Osteocyte (in vitro differentiated cells): ENCODE measurements at places on chromosomes 7 and 10. TPM values are rescaled to one million over a fixed set of nuclear protein-coding genes. Genes with fewer than 3 reads are reported as not detected.

DNA sequence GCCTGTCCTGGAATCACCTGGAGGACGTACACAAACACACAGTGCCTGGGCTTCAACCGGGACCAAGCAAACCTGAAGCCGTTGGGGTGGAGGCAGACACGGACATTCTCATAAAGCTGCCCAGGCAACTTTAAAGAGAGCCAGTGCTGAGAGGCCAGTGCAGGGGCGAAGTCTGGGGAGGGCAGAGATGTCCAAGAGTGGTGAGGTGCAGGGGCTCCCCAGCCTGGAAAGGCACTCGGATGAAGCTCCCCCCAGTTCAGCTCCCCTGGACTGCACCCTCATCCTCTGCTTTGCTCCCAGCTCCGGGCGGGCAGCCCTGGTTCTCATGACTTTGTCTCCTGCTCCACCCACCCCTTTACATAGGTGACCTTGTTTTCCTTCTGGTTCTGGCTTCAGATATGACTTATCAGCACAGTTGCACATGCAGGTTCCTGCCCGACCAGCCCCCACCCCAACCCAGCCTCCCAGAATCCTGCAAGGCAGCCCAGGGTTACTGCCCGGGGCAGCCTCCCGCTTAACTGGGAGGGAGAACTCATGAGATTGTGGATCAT, 60.8 kb upstream of the EEPD1 start:
- no peaks in the 10 kb centered on the region for H3K36me3 ChIP-seq
- no peak for DNase-seq
- H3K27ac ChIP-seq, result no peak overlapping the region
- H3K4me1 ChIP-seq, result no peaks in the 10 kb centered on the region
- no peak overlapping the region for H3K4me3 ChIP-seq

DNA sequence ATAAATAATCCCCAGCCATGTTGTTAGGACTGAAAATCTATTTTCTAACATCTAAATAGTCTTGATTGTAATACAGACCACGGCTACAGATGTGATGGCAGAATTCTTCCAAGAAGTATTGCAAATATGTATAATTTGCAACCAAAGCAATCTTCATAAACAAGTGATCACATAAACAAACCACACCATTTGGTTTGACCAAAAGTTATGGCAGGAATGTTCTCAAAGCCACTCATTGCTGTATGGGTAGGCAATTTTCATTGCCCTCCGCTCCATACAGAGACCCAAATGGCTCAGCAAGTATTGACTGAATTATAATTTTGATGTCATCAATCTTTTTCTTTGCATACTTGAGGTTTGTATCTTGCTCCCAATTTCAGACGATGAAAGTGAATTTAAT, 19.0 kb upstream of the RHOBTB1 start:
- no peaks in the 10 kb centered on the region for H3K36me3 ChIP-seq
- peak overlapping the region; percentile 85 for H3K27ac ChIP-seq
- H3K4me1 ChIP-seq, result peaks cover 37% of the 10 kb centered on the region
- no peak overlapping the region for H3K4me3 ChIP-seq
- no peaks in the 10 kb centered on the region for H3K27me3 ChIP-seq
- DNase-seq, result no peak

TEX47 gene
- not detected in 2 replicates for total RNA-seq

GRCh38 chr10:10043083-10043482, 974.6 kb upstream of the CELF2 start:
- no peaks in the 10 kb centered on the region for H3K27me3 ChIP-seq
- H3K36me3 ChIP-seq, result no peaks in the 10 kb centered on the region
- H3K4me1 ChIP-seq, result peaks cover 8% of the 10 kb centered on the region
- H3K27ac ChIP-seq, result no peak overlapping the region
- no peak for DNase-seq

PKD2L1 gene
- not detected in 2 replicates for total RNA-seq

MET gene
- 55.4 and 59.4 TPM in 2 replicates for total RNA-seq

GRCh38 chr10:20809631-20810030, 87.5 kb downstream of the NEBL start:
- peaks cover 7% of the 10 kb centered on the region for H3K27me3 ChIP-seq
- DNase-seq, result no peak
- H3K27ac ChIP-seq, result no peak overlapping the region
- no peaks in the 10 kb centered on the region for H3K4me1 ChIP-seq
- H3K4me3 ChIP-seq, result no peak overlapping the region

DNA sequence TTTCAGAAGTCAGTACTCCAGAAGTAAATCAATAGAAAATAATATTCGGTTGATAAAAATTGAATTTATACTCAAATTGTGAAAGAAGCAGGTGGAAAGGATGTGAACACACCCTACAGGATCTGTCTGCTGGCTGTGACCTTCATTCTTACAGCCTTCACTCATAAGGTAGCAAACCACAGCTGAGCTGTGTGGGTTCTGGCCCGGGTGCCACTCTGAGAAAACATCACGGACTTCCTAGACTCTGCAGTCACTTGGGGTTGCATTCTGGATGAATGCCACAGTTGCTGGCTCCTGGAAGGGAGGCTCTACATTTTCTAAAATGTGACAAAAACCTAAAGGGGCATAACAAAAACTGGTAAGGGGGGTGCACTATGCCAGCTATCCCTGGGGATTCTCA, 36.0 kb upstream of the ABLIM1 start:
- H3K4me3 ChIP-seq, result no peak overlapping the region
- H3K36me3 ChIP-seq, result peaks cover 2% of the 10 kb centered on the region
- DNase-seq, result no peak

DNA sequence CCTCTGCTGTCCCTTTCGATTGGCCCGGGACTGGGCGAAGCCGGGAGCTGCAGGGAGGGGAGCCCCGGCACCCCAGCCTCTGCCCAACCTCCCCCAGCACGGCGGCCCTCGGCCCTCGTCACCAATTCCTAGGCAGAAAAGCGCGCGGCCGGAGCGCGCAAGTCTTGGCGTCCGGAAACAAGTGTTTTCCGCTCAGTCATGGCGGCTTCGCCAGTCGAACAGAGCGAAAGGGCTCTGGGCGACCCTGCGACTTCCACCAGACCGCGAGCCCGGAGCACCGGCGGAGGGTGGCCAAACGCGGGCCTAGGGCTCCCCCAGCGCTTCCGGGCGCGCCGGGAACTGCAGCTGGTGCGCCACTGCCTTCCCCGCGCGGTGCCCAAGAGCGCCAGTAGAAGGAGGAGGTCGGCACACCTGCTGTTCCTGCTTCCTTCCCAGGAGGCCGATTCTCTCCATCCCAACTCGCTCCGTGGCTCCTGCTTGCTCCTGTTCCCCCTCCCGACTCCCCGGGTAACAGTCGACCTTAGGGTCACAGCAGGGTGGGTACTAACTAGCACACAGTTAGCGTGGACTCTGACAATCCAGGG, 729.9 kb downstream of the ZWINT start:
- H3K4me3 ChIP-seq, result peak overlapping the region; percentile 80
- peak overlapping the region; percentile 27 for H3K27ac ChIP-seq
- H3K4me1 ChIP-seq, result peaks cover 23% of the 10 kb centered on the region
- peak; percentile 91 for DNase-seq
- H3K36me3 ChIP-seq, result no peaks in the 10 kb centered on the region
- H3K27me3 ChIP-seq, result peaks cover 51% of the 10 kb centered on the region

DNA sequence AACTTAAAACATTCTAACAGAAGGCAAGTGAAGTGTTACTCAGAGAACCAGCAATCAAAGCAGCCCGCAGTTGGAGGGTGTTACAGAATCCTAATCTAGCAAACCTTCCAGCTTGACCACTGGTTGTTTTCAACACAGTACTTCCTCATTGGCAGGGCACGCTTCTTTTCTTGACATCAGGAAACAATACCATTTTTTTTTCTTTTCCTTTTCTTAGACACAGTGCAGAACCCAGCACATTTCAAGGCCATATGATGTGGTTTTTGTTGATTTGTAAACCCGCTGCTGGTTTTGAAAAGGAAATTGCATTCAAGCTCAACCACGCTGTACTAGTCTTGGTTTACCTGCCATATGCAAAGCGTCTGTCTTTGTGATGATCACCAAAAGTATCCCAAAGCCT, 33.4 kb downstream of the RHOBTB1 start:
- peaks cover 40% of the 10 kb centered on the region for H3K4me1 ChIP-seq
- H3K4me3 ChIP-seq, result no peak overlapping the region
- peak overlapping the region; percentile 6 for H3K27ac ChIP-seq
- H3K36me3 ChIP-seq, result peaks cover 36% of the 10 kb centered on the region
- no peaks in the 10 kb centered on the region for H3K27me3 ChIP-seq
- DNase-seq, result no peak

ZNF487 gene
- 3.6 and 6.3 TPM in 2 replicates for total RNA-seq

MEIG1 gene
- total RNA-seq, result 1.0 TPM in 1 of 2 replicates, not detected in the other

GRCh38 chr10:43218206-43218950, 48.5 kb downstream of the RASGEF1A start:
- H3K36me3 ChIP-seq, result no peaks in the 10 kb centered on the region
- DNase-seq, result no peak
- peaks cover 37% of the 10 kb centered on the region for H3K27me3 ChIP-seq
- peaks cover 8% of the 10 kb centered on the region for H3K4me1 ChIP-seq
- no peak overlapping the region for H3K27ac ChIP-seq

GRCh38 chr10:83214136-83214535, 925.2 kb upstream of the GHITM start:
- no peaks in the 10 kb centered on the region for H3K4me1 ChIP-seq
- no peak overlapping the region for H3K4me3 ChIP-seq
- peaks cover 4% of the 10 kb centered on the region for H3K27me3 ChIP-seq
- DNase-seq, result no peak
- H3K27ac ChIP-seq, result no peak overlapping the region

SLC18A3 gene
- 0.32 and 0.34 TPM in 2 replicates for total RNA-seq

DNA sequence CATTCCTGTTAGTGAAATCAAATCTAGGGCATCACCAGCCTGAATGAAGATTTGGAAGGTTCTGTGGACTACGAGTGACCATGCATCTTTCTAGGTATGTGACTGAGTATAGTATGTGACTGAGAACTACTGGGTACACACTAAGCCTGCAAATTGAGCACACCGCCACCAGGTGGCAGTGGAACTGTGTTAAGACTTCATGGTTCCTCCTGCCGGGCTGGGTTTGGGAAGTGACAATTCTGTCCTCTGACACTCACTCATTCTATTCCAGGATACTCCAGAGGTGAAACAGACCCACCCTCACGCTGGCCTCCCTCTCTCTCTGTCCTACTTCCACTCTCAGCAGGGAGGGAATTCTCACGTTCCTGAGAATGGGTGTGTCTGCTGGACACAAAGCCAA, 84.0 kb upstream of the TMEM248 start:
- H3K27me3 ChIP-seq, result no peaks in the 10 kb centered on the region
- H3K36me3 ChIP-seq, result no peaks in the 10 kb centered on the region
- DNase-seq, result no peak
- no peak overlapping the region for H3K27ac ChIP-seq
- no peaks in the 10 kb centered on the region for H3K4me1 ChIP-seq

DNA sequence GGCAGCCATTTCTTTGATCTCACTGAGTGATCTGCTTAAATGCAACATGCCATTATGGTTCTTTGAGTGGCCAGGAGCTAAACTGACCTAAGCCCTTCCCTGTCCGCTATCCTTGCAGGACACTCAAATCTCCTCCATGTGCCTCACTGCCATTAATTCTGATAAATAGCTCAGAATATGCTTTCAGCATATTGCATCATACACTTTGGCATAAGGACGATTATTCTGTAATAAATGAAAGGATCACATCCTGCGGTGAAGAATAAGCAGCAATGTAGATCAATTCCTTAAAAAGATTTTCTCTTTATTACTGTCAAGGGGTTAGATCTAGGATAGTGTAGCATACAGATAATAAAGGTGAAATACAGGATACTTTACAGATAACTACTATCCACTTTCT, 231.8 kb upstream of the CTBP2 start:
- H3K36me3 ChIP-seq, result no peaks in the 10 kb centered on the region
- DNase-seq, result no peak
- no peak overlapping the region for H3K27ac ChIP-seq
- H3K4me3 ChIP-seq, result no peak overlapping the region
- no peaks in the 10 kb centered on the region for H3K4me1 ChIP-seq
- peaks cover 21% of the 10 kb centered on the region for H3K27me3 ChIP-seq

PNLIP gene
- total RNA-seq, result not detected in 2 replicates

GRCh38 chr7:73869011-73869798, 8.2 kb downstream of the TMEM270 start:
- H3K27ac ChIP-seq, result no peak overlapping the region
- no peak for DNase-seq
- no peak overlapping the region for H3K4me3 ChIP-seq
- H3K36me3 ChIP-seq, result no peaks in the 10 kb centered on the region
- no peaks in the 10 kb centered on the region for H3K27me3 ChIP-seq
